GM13977 (cell line): ENCODE measurements at places on chromosomes 5 and 9.

GRCh38 chr5:644971-645370 is 32.8 kb downstream of the CEP72 start:
- no peak for DNase-seq

DNA sequence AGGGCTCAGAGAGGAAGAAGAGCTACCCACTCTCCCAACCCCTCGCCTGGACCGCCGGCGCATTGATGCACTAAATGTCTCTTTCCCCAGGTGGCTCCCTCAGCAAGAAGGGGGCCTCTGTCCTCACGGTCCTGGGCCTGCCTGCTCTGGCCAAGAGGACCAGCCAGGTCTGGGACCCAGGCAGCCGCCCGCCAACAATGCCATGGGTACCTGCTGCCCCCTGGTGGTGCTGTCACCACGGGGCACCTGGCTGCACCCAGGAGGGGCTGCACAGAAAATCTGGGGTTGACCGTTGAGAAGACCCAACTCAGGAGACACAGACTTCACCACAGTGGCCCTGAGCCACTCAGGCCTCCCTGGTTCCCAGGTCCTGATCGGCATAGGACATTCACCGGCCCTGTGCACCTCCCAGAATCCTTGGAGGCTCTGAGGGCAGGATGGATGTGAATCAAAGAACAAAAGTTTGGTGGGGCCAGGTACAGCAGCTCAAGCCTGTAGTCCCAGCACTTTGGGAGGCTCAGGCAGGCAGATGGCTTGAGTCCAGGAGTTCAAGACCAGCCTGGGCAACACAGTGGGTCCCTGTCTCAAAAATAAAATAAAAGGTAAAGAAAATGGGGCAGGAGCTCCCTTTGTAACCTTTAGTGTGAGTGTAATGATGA is 2.4 kb upstream of the VAV2 start:
- peak; percentile 87 for DNase-seq

GRCh38 chr9:105973951-105974351 is 279.6 kb downstream of the TMEM38B start:
- DNase-seq = no peak

DNA sequence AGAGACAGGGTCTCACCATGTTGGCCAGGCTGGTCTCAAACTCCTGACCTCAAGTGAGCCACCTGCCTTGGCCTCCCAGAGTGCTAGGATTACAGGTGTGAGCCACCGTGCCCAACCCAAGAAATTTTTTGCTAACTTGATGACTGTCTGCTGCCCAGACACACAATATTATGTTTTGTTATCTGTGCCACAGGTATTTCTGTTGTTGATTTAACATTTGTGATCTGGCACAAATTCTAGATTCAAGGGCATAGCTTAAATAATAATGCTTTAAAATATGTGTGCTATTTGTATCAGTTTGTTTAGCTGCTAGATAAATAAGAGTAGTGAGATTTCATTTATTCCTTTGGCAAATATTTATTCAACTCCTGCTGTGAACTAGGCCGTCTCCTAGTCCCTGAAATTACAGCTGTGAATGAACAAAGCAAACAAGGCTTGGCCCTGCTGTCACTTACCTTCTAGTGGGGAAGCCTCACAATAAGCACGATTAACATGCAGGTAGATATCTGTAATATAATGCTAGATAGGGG is 35.3 kb downstream of the GAPVD1 start:
- DNase-seq = no peak

- DNase-seq = no peak
Measured at GRCh38 chr5:24094081-24094679, 550.6 kb downstream of the CDH10 start.

- no peak for DNase-seq
Measured at GRCh38 chr5:9140711-9141110, 405.2 kb downstream of the SEMA5A start.

- DNase-seq = no peak
Measured at GRCh38 chr9:116859763-116860162, 172.7 kb downstream of the TRIM32 start.

- DNase-seq = no peak
Measured at GRCh38 chr5:122463221-122463620, 151.2 kb downstream of the SNCAIP start.

- DNase-seq = no peak
Measured at GRCh38 chr5:81241961-81242648, 9.0 kb downstream of the CKMT2 start.

GRCh38 chr9:100287186-100287585 is 65.6 kb downstream of the TEX10 start:
- no peak for DNase-seq

- no peak for DNase-seq
Measured at GRCh38 chr9:125861405-125862058, 114.4 kb downstream of the PBX3 start.

GRCh38 chr5:158468444-158468843 is 609.5 kb upstream of the CLINT1 start:
- no peak for DNase-seq
